Activated CD4-positive, alpha-beta T cell treated with anti-CD3 and anti-CD28 coated beads for 24 hours (primary cell): ENCODE measurements at places on chromosomes 12 and 14.
A peak's percentile ranks its signal among the peaks of the same experiment; 100 is the strongest.

GRCh38 chr14:73003681-73004080 lies 23.2 kb downstream of the ZFYVE1 start:
- no peak for DNase-seq

DNA sequence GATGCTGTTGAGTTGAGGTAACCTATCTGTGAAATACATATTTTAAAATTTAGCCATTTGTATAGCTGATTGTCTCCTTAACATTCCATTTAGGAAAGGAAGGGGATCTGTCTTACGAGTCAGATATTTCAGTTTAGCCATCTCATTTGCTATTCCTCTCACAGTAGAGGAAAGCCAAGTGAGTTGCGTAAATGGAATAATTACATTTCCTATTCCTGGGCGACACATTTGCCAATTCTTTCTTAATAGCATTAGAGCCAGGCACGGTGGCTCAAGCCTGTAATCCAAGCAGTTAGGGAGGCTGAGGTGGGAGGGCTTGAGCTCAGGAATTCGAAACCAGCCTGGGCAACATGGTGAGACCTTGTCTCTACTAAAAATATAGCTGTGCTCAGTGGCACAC lies 116.3 kb downstream of the TMX1 start:
- DNase-seq: no peak

GRCh38 chr12:3757261-3757660 lies 4.4 kb upstream of the CRACR2A start:
- DNase-seq: no peak

- no peak for DNase-seq
Observed at GRCh38 chr12:122036153-122036552, 14.5 kb downstream of the BCL7A start.

GRCh38 chr14:96297000-96297399 lies 41.0 kb downstream of the BDKRB1 start:
- no peak for DNase-seq

- no peak for DNase-seq
Observed at GRCh38 chr14:64478634-64479250, 13.4 kb downstream of the AKAP5 start.

DNA sequence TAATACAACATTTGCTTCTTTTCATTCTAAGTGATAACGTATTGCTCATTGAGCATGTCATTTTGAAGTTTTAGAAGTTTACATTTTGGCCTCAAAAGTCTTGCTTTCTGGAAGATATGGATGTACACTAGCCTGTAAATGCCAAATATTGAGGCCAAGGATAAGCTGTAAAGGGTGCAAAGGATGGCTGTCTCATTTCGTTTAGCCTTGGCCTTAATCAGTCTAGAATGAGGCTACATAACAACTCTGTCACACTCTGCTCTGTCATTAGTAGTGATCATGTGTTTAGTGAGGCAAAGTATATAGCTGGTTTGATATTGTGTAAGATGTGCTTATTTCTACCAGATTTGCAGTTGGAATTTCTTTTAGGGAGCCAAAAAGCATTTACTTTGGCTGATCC lies 344.5 kb downstream of the TMTC2 start:
- no peak for DNase-seq

DNA sequence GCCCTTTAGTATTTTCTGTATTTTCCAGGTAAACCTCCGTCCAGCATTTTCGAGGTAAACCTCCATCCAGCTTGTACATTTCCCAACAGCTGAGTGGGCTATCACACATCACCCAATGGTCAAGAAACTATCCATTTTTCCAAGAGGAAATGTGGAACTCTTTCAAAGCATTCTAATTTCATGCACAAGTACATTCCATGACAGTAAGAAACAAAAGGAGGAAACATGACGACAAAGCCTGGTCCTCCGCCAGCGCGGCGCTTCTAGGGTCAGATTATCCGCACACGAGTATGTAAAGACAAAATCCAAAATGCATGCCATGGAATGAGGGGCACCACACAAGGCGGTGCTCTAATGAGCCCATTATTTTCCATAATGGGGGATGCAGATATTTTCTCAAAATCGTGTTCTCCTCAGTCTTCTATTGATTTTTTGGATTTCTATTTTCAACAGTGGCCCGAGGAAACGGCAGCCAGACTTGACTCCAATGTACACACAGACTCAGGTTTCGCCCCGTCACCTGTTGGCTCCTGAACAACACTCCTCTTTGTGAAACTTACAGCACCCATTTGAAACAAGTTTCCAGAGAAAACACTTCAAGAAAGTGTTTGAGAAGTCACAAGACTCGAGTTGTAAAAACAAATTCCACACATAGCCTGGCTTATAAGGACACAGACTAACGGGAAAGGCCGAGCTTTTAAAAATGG lies 107.4 kb downstream of the PRICKLE1 start:
- no peak for DNase-seq

DNA sequence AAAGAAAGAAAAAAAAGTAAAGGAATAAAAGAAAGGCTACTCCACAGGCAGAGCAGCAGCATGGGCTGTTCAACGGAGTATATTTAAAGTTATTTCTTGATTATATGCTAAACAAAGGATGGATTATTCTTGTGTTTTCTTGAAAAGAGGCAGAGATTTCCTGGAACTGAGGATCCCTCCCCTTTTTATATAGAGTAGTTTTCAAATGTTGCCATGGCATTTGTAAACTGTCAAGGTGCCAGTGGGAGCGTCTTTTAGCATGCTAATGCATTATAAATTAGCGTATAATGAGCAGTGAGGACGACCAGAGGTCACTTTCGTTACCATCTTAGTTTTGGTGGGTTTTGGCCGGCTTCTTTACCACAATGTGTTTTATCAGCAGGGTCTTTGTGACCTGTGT lies 383.0 kb downstream of the PCNX1 start:
- DNase-seq: no peak

DNA sequence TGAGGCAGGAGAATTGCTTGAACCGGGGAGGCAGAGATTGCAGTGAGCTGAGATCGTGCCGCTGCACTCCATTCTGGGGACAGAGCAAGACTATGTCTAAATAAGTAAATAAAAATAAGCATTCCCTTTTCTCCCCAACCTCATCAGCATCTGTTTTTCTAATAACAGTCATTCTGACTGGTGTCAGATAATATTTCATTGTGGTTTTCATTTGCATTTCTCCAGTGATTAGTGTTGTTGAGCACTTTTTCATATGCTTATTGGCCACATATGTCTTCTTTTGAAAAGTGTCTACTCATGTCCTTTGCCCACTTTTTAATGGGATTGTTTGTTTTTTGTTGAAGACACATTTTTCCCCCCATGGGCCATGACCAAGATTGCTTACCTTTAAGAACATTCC lies 243.2 kb downstream of the ADAMTS20 start:
- no peak for DNase-seq

DNA sequence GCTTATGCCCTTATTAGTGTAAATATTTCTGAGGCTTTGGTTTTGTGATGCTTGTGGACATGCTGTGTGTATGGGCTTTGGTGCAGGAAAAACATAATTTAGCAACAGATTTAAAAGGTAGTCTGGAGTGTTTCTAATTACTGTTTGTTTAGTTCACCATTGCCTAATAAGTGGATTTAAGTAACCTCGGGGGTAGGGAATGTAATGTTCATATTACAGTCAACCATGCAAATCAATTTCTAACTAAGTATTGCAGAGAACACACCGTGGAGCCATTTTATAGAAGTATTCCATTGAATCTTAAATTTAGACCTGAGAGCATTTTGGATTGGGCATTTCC lies 53.5 kb downstream of the ANO6 start:
- DNase-seq: no peak

DNA sequence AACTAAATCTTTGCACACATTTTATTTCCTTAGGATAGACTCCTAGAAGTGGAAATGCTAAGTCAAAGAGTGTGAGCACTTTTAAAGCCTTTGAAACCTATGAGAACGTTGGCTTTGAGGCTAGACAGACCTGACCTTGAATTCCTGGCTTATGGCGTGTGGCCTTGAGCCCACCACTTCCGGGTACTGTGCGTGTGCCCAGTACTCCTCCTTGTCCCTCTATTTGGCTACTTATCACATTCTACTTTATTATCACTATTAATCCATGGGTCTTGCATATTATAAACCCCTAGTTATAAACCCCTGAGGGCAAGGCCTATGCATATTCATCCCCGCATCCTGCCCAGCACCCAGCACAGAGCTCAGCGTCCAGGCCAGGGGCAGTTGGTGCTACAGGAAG lies 26.0 kb upstream of the CD27 start:
- DNase-seq: no peak

- no peak for DNase-seq
Observed at GRCh38 chr12:51242876-51243275, 4.2 kb downstream of the DAZAP2 start.

DNA sequence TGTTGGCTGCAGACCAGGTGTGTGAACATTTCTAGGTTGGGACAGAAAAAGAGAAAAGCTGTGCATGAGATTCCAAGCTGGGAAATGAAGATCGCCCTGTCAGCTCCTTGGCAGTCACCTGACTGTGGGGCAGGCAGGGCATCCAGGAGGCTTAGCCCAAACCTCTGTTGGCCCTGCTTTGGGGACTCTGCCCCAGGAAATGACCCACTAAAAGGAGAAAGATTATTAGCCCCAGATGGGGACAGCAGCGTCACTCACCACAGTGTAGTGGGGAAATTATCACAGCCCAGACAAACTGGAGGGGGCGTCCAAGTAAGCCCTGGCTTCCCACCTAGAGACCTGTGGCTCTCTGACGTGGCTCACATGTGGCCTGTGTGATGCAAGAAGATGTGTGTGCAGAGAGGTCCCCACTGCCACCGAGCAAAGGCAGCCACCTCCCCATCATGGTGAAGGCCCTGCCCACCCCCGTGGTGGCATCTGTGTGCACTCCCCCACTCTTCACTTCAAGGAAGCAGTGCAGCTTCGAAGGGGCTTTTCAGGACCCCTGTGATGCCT lies 39.1 kb downstream of the DIO3 start:
- no peak for DNase-seq

DNA sequence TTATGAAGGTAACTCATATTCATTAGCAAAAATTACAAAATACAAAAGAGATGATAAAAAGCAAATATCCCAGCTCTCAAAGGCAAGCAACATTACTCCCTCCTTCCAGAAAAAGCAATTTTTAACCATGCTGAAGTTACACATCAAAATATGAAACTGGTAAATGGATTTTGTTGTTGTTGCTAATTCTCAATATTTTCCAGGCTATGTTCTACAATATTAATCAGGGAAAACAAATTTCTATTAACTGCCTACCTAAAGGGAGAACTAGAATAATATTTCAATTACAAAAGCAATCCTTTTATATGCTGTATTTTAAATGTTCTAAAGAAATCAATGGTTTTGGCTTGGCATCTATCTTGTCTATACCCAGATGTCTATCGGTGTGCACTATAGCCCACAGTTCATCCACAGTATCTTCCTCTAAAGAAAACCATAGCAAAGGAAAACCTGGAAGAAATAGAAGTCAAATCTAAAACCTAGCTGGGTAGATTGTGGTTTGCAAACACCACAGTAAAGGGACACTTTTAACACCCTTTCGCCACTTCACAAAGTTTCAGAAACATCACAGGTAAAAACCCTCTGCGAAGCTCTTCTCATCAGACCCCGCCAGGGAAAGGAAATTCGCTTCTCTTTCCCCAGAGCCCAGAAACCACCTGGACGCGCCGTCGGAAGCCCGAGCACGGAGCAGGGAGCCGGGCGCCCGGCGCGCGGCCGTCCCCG lies 32.0 kb downstream of the TC2N start:
- peak; percentile 19 for DNase-seq

- no peak for DNase-seq
Observed at GRCh38 chr14:23605931-23606585, 27.5 kb upstream of the JPH4 start.

- DNase-seq: no peak
Observed at GRCh38 chr12:65742018-65743010, 82.0 kb upstream of the HMGA2 start.

DNA sequence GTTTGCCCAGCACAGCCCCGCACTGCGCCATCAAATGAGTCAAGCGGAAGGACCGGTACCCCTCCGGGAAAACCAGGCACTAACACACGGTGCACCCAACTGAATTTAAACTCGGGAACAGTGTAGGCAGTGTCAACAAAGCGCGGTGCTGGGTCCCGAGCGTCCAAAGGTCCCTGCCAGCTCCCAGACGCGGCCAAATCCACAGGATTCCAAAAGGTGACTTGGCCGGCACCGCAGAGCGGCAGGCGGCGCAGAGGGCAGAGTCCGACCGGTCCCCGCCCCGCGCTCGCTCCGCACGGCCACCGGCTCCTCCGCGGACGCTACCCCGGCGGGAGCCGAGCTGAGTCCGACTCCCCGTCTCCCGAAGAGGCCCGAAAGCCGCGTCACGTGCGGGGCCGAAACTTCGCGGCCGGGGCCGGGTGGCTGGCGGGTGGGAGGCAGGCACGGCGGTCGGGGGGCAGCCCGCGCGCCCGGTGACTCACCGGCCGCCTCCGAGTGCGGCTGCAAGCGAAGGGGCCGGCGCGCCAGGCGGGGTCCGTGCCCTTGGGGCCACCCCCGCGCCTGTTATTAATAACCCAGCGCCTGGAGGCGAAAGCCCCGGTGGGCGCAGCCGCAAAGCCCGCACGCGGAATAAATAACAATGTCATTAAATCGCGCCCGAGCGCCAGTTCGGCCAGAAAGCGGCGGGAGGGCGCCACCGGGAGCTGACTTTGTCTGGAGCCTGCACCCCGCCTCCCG lies 863 bp downstream of the DENND5B start:
- DNase-seq: peak; percentile 12

GRCh38 chr14:79265366-79265946 lies 945.8 kb downstream of the DIO2 start:
- DNase-seq: no peak

- DNase-seq: no peak
Observed at GRCh38 chr12:66453120-66453519, 150.8 kb downstream of the HELB start.

GRCh38 chr14:37970696-37971095 lies 237.0 kb upstream of the SSTR1 start:
- DNase-seq: no peak

GRCh38 chr14:101537286-101537685 lies 24.0 kb upstream of the DIO3 start:
- DNase-seq: no peak

- no peak for DNase-seq
Observed at GRCh38 chr14:98900236-98900635, 371.8 kb downstream of the BCL11B start.

- no peak for DNase-seq
Observed at GRCh38 chr14:60565211-60565610, 56.3 kb downstream of the SIX6 start.

GRCh38 chr12:72094490-72094889 lies 155.8 kb downstream of the TPH2 start:
- DNase-seq: no peak

- DNase-seq: no peak
Observed at GRCh38 chr12:1498199-1498740, 96.1 kb downstream of the FBXL14 start.

GRCh38 chr12:13379531-13380188 lies 183.1 kb downstream of the EMP1 start:
- DNase-seq: no peak
